ENCODE measurements at places on chromosomes 6 and 20.

DNA sequence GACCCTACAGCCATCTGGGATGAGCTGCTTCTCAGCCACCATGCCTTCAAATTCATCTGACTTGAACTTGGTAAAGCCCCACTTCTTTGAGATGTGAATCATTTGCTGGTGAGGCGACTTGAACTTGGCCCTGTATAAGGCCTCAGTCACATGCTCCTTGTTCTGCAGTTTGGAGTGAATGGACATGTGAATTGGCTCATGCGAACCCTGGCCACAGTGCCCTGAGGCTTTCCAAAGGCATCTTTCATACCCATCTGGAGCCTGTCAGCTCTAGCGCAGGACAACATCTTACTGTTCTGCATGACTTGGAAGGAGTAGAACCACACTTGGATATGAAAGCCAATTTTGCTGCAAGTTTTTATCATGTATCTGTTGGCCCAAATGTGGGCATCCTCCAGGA is 244.0 kb upstream of the FAM83B start:
- no peak for DNase-seq

- DNase-seq: no peak
Measured at GRCh38 chr6:169701311-169701953, 397 bp downstream of the WDR27 start.

DNA sequence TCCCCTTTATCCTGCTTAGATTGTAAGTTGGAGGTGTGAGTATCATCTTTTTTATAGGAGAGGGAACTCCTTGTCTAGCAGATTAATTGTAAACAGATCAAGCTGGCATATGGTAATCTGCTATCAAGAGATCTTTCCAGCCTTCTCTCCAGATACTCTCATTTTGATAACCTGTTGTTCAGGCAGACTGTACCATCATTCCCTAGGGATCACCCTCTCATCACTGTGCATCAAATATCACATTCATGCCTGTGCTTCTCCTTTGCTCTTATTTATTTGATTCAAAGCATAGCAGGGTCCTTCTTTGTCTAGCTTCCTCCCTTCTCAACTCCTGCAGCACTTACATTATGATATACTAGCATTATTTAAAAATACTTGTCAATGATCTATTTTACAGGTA is 73.8 kb downstream of the LRRC1 start:
- no peak for DNase-seq

DNA sequence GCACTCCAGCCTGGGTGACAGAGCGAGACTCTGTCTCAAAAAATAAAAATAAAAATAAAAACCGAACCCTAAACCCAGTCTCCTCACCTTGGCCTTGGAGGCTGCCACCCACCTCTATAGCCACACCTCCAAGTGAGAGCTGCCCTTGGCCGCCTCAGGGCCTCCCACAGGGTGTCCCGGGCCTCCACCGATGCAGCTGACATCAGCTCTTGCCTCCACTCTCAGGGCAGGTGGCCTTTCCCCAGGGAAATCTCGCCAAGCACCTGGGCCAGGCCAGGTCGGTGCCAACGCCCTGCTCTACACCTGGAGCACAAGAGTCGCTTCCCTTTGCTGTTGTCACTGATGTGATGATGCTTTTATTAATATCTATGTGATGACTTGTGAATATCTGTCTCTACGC is 8.9 kb upstream of the MYL9 start:
- DNase-seq: peak; percentile 14

- no peak for DNase-seq
Measured at GRCh38 chr6:161366301-161366923, 92.6 kb upstream of the AGPAT4 start.

DNA sequence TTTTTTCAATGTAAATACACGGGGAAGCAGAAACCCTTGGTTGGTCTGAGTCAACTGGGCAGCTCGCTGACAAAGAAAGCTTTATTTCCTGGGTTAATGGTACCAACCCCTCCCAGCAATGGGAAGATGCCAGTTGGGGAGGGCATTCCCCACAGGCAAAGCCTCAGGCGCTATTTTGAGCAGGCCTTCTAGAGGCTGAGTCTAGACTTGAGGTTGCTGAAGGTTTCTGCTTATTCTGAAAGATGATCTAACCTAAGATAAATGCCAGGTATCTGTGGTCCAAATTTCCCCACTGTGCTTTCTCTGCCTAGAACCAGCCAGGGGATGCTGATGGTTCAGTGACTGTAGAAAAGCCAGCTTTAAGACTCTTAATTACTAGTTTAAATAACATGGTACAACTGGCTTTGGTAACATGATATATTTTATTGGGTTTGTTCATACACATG is 172.5 kb upstream of the JARID2 start:
- DNase-seq: no peak

- no peak for DNase-seq
Measured at GRCh38 chr6:168601546-168601945, 160.6 kb downstream of the SMOC2 start.

- no peak for DNase-seq
Measured at GRCh38 chr20:58597249-58597891, 53.7 kb upstream of the STX16 start.

DNA sequence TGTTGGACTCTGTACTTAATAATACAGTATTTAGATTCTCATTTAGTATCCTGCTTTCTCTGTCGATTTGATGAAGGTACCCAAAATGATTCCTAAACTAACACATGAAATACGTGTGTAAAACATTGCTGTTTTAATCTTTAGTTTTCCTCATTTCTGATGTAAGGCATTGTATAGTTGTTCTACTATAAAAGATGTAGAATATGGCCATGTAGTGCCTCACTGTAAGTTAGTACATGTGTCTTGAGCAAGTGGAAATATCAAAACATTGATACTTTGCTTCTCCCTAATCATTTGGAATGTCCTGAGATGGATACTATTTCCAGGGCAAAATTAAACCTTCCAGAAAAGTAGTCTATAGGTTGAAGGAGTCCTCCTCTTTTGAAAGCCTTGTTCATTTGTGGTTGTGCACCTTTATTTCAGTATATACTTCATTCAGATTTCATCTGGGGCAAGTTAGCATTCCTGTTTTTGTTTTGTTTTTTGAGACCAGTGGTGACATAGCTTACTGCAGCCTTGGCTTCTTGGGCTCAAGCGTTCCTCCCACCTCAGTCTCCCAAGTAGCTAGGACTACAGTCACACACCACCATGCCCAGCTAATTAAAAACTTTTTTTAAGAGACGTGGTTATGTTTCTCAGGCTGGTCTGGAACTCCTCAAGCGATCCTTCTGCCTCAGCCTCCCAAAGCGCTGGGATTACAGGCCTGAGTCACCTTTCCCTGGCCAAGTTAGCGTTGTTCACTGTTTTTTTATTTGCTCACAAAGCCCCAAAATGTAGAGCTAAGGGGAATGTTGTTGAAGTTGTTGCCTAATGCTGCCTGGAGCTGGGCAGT is 11.6 kb downstream of the SRSF3 start:
- DNase-seq: no peak

DNA sequence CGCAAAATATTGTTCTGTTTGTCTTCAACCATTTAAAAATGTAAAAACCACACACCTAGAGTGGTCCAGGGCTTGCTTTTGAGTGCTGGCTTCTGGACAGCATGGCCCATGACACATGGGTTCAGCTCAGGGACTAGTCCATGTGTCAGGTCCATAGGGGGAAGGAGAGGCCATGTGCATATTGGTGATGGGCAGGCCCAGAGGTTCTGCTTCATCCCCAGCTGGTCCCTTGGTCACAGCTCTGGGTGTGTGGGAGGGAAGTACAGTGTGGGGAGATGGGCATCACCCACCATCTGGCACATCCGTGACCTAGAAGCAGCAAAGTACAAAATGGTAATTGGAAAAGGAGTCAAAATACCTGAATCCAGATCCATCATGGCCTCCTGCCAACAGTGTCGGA is 50.7 kb downstream of the STK35 start:
- no peak for DNase-seq

DNA sequence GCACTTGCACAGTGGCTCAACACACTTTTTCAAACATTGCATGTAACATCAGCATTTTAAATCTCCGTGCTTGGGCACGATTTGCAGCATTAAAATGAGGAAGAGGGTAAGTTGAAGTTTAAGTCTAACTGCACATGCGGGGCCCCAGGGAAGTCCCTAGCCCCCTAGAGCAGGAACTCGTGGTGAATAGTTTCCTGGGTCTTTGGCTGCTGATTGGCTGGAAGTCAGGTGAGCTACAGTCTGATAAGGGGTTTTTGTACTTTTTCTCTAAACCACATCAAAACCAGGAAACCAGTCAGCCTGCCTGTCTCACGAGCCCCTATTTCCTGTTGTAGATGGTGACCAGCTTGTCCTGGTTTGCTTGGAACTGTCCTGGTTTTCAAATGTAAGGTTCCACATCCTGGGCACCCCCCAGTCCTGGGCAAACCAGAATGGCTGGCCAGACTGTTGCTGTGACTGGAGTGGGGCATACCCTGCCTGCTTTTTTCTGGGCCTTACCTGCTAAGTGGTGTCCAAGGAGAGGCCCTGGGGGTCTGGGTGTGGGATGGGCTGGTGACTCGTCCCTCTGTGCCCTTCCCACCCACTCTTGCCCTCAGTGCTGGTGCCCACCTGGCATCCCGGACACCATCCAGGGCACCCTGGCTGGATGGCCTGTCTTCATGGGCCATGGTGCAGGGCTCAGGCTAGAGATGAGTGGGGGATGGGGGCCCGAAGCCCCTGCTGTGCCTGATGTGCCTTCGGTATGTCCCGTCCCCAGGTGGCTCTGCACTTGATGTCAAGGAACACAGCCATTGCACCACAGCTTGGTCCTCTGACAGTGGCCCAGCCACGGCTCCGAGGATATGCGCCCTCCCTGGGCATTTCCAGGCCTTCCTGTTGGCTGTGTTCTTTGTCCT is 31.8 kb downstream of the SUN5 start:
- no peak for DNase-seq

DNA sequence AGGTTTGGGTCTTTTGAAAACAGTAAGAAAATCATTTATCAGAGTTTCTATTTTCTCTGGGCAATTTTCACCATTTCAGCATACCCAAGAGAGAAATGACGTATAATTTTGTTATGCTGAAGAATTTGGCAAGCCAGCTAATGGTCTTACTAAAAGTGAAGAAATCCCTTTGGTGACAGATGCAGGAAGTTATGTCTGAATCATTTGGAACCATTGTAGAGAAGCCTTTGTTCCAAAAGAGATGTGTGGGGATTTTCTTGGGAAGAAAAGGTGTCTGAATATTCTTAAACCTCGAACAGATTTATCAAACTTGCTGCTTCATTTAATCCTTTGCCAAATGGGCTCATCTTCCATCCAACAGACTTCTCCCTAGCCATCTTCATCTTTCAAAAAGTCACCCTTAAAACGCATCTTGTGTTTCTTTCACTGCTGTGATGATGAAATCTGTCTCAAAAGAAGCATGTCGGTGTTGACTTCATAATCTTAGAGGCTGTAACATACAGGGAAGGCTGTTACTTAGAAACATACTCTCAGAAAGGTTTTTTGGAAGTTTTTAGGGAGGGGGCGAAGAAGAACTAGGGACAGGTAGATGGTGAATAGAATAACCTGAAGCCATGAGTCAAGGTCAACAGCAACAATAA is 39.5 kb downstream of the CITED2 start:
- no peak for DNase-seq

DNA sequence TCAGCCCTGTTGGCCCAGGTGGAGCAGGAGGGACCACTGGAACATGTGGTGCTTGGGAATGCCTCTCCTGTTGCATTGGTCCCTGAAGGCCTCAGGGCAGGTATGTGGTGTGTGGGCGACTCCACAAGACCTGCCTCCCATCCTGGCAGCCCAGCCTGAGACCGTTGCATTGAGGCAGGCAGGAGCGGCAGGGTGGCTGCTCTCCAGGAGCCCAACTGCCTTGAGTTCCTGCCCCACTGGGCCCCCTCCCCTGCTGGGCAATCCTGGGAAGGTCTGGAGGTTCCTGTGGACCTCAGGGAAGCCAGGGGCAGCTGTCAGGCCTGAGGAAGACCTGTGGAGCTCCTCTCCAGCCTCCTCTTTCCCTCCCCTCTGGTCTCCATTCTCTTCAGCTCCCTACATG is 19.8 kb downstream of the MAVS start:
- DNase-seq: no peak

Data from NCI-H510A (cell line).